Stimulated activated CD8-positive, alpha-beta memory T cell treated with anti-CD3 and anti-CD28 coated beads, Interleukin-4, amount 100 ng/mL, for 1 hour (primary cell): ENCODE measurements at places on chromosomes 11 and 22.

- no peak for DNase-seq
These were observed 15.0 kb downstream of the CLDN5 start for GRCh38 chr22:19509191-19509590.

- no peak for DNase-seq
These were observed 301.9 kb downstream of the OPCML start for GRCh38 chr11:133230431-133230830.

GRCh38 chr22:19977296-19978243, 36.0 kb upstream of the TXNRD2 start:
- no peak for DNase-seq

GRCh38 chr11:125263268-125263790, 98.8 kb downstream of the PKNOX2 start:
- DNase-seq: no peak

DNA sequence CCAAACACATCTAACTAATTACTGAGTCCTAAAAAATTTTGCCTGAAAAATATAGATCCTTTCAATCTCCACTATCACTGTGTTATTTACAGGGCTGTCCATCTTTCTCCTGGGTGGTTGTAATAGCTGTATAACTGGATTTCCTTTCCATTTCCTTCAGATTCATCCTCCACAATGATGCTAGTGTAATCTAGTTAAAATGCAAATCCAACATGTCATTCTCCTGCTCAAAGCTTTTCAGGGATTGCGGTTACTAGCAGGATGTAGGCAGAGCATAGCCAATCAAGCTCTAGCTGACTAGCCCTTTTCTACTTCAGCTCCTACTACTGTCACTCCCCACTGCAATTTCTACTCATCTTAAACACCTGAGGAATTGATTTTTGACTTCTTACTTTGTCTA, 283.0 kb downstream of the RAB38 start:
- DNase-seq: no peak

GRCh38 chr22:17997456-17997855, 26.9 kb downstream of the MICAL3 start:
- no peak for DNase-seq

GRCh38 chr11:64455456-64456261, 96.7 kb downstream of the RPS6KA4 start:
- no peak for DNase-seq

DNA sequence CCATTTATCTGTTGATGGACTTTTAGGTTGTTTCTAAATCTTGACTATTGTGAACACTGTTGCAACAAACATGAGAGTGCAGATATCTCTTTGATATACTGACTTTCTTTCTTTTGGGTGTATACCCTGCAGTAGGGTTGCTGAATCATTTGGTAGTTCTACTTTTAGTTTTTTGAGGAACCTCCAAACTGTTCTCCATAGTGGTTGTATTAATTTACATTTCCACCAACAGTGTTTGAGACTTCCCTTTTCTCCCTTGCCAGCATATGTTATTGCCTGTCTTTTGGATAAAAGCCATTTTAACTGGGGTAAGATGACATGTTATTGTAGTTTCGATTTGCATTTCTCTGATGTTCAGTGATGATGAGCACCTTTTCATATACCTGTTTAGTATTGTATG, 330.0 kb downstream of the DDX10 start:
- no peak for DNase-seq
